ENCODE measurements at places on chromosomes 12 and 14. TPM values are rescaled to one million over a fixed set of nuclear protein-coding genes. Genes with fewer than 3 reads are reported as not detected.

The KRT5 gene
- not detected for total RNA-seq

The KRT86 gene
- 0.10 TPM for total RNA-seq

- H3K4me3 ChIP-seq: no peak overlapping the region
- H3K27me3 ChIP-seq: no peaks in the 10 kb centered on the region
- H3K4me1 ChIP-seq: no peaks in the 10 kb centered on the region
- no peak overlapping the region for H3K27ac ChIP-seq
Observed at GRCh38 chr12:110256780-110257431, 24.1 kb upstream of the ATP2A2 start.

GRCh38 chr14:54929556-54929955 is 26.9 kb upstream of the GCH1 start:
- DNase-seq: no peak
- H3K27ac ChIP-seq: no peak overlapping the region
- H3K4me3 ChIP-seq: no peak overlapping the region
- no peaks in the 10 kb centered on the region for H3K27me3 ChIP-seq
- no peaks in the 10 kb centered on the region for H3K4me1 ChIP-seq

DNA sequence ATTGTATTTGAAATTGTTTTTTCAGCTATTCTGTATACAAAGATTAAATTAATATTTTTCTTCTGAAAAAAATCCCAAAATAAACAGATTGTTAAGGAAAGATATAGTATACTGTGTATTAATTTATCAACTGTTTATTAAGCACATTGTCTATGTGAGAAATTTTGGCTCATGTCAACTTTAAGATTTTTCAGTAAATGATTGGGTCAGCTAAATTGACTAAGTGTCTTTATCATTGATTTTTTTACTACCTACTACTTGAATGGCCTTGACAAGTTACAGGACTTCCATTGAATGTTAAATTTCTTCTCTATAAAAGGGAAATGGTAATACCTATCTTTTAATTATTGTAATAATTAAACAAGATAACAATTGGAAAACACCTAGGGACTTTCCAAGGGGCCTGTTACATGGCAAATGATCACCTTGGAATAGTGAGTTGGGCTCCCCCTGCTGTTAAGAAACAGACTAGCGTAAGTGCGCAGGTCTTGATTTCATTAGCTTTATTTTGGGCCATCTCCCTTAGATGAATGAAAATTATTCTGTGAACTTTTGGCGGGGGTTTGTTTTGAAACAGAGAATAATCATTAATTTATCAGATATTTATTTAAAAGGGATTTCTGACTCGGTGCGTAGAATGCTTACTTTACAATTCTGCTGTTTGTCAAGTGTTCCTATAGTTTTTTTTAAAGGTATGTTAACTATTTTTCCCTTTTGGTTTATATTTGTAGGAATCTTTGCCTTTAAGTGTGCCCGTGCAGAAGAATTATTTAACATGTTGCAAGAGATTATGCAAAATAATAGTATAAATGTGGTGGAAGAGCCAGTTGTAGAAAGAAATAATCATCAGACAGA is 14.5 kb upstream of the CCT2 start:
- H3K27ac ChIP-seq: no peak overlapping the region
- H3K27me3 ChIP-seq: no peaks in the 10 kb centered on the region
- DNase-seq: peak; percentile 54
- H3K4me3 ChIP-seq: no peak overlapping the region
- peaks cover 26% of the 10 kb centered on the region for H3K36me3 ChIP-seq

GRCh38 chr12:111201036-111201435 is 167.9 kb downstream of the PHETA1 start:
- no peaks in the 10 kb centered on the region for H3K36me3 ChIP-seq
- no peaks in the 10 kb centered on the region for H3K4me1 ChIP-seq
- DNase-seq: no peak

DNA sequence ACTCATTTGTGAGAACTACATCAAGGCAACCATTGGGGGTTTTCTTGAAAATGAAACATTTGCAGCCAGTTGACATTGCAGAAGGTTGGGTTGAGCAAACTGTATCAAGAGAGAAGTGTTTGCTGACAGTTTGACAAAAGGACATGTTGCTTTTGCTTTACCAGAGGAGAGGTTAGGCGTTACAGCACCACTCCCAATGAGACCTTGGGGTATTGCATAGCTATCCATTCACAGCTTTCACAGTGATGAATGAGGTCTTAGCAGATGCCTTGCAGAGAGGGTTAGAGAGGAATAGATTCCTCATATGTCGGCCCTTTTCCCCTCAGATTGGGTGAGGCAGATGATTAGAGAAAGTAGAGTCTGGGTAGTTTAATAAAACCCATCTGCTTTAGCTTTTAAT is 988.9 kb upstream of the FLRT2 start:
- DNase-seq: no peak
- H3K36me3 ChIP-seq: no peaks in the 10 kb centered on the region
- H3K4me1 ChIP-seq: no peaks in the 10 kb centered on the region
- no peak overlapping the region for H3K4me3 ChIP-seq
- H3K27ac ChIP-seq: no peak overlapping the region

DNA sequence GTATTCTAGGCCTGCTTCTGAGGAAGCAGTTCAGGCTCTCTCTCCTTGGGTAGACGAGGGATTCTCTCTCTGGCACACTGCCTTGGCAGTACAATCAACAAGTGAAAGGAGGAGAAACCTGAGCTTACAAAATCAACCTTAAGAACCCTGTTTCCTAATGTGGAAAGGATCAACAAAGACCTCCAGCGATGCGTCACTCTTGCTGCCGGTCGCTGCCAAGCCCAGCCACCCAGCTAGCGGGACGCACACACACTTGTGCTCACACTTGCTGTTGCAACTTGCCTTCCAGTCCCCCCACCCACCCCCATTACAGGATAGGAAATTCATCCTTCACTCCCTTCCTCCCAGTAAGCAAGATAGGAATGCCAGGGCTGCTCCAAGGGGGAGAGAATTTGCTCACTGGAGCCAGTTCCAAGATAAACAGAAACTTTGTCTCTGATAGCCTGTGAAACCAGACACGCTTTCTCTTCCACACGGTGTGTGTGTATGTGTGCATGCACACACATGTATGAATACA is 144.3 kb downstream of the BCL11B start:
- DNase-seq: no peak
- no peaks in the 10 kb centered on the region for H3K36me3 ChIP-seq
- H3K27me3 ChIP-seq: no peaks in the 10 kb centered on the region
- peaks cover 11% of the 10 kb centered on the region for H3K4me1 ChIP-seq

All from activated CD4-positive, alpha-beta memory T cell treated with anti-CD3 and anti-CD28 coated beads for 36 hours (primary cell).